ENCODE measurements at places on chromosomes 13 and 19.

DNA sequence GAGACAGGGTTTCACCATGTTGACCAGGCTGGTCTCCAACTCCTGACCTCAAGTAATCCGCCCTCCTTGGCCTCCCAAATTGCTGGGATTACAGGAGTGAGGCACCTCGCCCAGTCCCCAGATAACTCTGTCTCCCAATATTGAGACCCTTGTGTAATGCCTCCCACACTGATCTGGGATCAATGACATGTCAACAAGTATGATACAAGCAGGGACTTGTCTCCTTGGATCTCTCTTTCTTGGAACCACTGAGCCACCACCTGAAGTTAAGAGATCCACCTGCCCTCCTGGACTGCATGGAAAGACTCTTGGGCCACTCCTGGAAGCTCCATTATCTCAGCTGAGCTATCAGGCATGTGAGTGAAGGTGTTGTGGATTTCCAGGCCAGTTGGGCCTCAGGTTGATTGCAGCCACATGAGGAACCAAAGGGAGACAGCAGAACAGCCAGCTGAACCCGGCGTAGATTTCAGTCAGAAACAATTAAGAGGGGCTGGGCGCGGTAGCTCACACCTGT is 15.1 kb downstream of the NFKBID start:
- no peaks in the 10 kb centered on the region for H3K4me1 ChIP-seq
- DNase-seq: no peak
- no peaks in the 10 kb centered on the region for H3K27me3 ChIP-seq
- no peak overlapping the region for H3K4me3 ChIP-seq

GRCh38 chr13:49271264-49271663 is 23.5 kb downstream of the CDADC1 start:
- H3K4me3 ChIP-seq: no peak overlapping the region
- peaks cover 8% of the 10 kb centered on the region for H3K36me3 ChIP-seq
- no peaks in the 10 kb centered on the region for H3K27me3 ChIP-seq
- no peak overlapping the region for H3K27ac ChIP-seq
- H3K4me1 ChIP-seq: no peaks in the 10 kb centered on the region

- H3K36me3 ChIP-seq: no peaks in the 10 kb centered on the region
- H3K27ac ChIP-seq: no peak overlapping the region
- H3K4me1 ChIP-seq: no peaks in the 10 kb centered on the region
- no peaks in the 10 kb centered on the region for H3K27me3 ChIP-seq
Observed at GRCh38 chr13:74751739-74752138, 617.5 kb upstream of the KLF12 start.

- DNase-seq: no peak
- no peaks in the 10 kb centered on the region for H3K36me3 ChIP-seq
- no peak overlapping the region for H3K27ac ChIP-seq
- H3K4me3 ChIP-seq: no peak overlapping the region
- no peaks in the 10 kb centered on the region for H3K4me1 ChIP-seq
- peaks cover 43% of the 10 kb centered on the region for H3K27me3 ChIP-seq
Observed at GRCh38 chr19:55451163-55451964, 8.3 kb upstream of the SHISA7 start.

- H3K27me3 ChIP-seq: no peaks in the 10 kb centered on the region
- no peaks in the 10 kb centered on the region for H3K4me1 ChIP-seq
- no peak overlapping the region for H3K27ac ChIP-seq
- H3K36me3 ChIP-seq: no peaks in the 10 kb centered on the region
Observed at GRCh38 chr13:112012016-112012704, 54.8 kb upstream of the SOX1 start.

DNA sequence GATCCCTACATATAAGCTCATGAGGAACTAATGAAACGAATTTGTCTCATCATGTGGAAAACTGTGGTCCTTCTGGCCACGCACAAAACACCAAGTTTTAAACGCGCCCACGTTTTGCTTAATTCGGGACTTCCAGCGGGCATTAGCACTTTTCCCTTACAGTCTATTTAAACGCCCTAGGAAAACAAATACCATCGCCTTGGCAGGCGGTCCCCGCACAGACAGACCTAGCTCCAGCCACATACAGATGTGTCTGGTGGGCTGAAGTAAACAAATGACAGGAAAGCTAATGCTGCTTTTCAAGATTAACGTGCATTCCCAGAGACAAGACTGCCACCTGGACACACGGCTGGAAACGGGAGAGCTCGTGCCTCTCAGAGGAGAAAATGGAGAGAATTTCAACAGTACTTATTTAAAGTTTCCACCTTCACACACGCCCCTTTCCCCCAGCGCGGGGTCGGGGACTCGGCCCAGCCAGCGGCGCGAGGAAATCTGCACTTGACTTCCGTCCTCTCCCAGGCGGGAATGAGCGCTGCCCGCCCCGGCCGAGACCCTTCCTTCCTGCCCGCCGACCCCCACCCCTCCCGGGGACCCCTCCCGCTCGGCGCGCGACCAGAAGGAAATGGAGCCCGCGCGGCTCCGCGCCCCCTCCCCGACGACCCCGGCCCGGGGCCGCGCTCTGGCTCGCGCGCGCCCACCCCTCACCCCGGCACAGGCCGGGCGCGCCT is 931 bp downstream of the USP12 start:
- H3K27ac ChIP-seq: peak overlapping the region; percentile 84
- H3K4me1 ChIP-seq: peaks cover 38% of the 10 kb centered on the region
- no peaks in the 10 kb centered on the region for H3K27me3 ChIP-seq
- no peaks in the 10 kb centered on the region for H3K36me3 ChIP-seq

DNA sequence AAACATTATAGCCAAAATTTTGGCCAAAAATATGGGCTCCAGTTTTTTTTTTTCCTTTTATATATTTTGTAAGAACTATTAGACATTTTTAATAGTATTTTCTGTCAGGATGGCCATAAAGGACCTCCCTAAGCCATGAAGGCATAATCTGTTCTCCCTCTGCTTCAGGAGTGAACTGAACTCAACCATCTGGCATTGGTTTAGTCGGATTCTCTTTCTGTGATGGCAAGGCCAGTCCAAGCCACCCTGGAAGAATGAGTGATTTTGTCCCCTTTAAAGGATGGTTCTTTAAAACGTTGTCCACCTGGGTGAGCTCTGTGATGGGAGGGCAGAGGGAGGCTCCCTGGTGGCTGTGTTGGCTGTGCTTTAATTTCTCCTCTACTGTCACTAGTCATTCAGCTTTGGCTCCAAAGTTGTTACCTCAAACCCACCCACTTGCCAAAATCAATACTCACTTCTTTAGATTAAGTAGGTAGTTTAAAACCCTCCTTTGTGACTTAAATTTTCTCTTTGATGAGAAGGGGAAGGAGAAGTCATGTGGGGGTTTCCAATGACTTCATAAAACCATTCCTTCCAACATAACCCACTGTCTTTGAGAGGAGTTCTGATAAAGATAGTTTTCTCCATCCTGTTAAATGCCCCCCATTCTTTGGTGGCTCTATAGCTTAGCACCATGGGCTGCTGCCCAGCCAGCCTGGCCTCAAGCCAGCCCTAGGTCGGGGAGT is 4.4 kb downstream of the TNFRSF19 start:
- no peak overlapping the region for H3K27ac ChIP-seq
- H3K4me1 ChIP-seq: peaks cover 7% of the 10 kb centered on the region

DNA sequence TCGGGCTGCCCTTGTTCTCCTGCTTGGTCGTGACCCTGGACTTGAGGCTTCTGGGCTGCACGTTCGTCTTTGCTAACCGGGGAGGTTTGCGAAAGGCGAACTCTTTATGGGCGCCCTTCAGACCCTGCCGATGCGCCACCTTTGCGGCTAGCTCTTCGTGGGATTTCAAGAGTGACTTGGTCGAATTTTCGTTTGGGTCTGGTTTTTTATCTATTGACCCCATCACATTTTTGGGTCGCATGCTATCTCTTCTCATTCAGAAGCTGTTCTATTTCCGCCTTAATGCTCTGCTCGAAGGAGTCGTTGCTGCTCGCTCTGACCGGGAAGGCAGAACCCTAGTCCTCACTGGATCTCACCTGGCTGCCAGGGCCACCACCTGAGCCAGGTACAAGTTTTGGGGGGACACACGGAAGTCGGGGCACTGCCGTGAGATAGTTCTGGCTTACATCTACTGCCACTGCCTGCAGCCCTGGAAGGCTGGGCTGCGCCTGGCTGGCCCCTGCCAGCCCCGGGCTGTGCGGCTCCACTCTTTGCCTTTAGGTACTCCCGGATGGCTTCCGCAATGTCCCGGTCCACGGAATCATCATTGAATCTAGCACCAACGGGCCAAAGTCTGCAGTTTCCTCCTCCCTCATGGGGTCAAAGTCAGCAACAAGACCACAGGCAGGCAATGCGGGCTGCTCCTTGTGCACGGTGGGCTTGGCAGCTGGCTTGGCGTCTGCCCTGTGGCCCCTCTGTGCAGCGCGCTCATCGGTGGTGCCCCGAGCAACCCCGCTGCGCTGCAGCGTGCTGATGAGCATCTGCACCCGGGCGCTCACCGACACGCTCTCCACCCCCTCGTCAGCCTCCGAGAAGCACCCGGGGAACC is 16.2 kb downstream of the RB1 start:
- H3K4me3 ChIP-seq: no peak overlapping the region
- H3K36me3 ChIP-seq: peaks cover 12% of the 10 kb centered on the region
- no peaks in the 10 kb centered on the region for H3K4me1 ChIP-seq
- DNase-seq: no peak

- no peak overlapping the region for H3K4me3 ChIP-seq
- H3K36me3 ChIP-seq: no peaks in the 10 kb centered on the region
- H3K27me3 ChIP-seq: no peaks in the 10 kb centered on the region
- H3K27ac ChIP-seq: no peak overlapping the region
Observed at GRCh38 chr13:43044720-43045301, 21.4 kb downstream of the DNAJC15 start.

- peak overlapping the region; percentile 50 for H3K27ac ChIP-seq
- no peak for DNase-seq
- H3K36me3 ChIP-seq: no peaks in the 10 kb centered on the region
- H3K4me3 ChIP-seq: no peak overlapping the region
- no peaks in the 10 kb centered on the region for H3K27me3 ChIP-seq
- H3K4me1 ChIP-seq: peaks cover 23% of the 10 kb centered on the region
Observed at GRCh38 chr13:98839856-98840769, 87.6 kb upstream of the SLC15A1 start.

DNA sequence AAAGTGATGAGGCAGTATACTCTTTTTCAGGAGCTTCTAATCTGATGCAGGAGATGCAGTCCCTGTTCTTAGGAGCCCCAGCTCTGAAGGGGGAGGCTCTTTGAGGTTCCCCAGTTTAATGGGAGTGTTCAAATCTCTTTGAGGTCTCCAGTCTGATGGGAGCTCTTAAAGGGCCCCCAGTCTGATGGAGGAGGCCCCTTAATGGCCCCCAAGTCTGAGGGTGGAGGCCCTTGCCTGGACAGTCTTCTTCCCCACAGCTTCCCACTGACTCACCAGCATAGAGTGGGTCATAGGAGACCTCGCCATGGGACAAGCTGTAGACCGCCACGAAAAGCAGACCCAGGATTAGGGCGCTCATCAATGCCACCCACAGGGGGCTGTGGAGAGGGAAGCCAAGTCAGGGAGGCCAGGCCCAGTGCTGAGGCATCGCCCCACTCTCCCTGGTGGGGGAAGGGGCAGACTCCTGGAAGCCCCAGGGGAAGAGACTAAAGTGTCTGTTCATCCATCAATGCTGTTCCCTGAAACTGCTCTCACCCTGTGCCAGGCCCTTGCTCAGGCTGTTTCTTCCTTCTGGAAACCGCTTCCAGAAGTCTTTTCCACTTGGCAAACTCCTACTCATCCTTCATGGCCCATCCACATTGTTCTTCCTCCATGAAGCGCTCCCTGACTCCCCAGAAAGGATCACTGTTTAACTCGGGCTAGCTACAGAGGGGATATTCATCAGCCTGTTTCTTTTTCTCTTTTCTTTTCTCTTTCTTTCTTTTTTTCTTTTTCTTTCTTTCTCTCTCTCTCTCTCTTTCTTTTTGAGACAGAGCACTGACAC is 2.1 kb downstream of the TM6SF2 start:
- no peaks in the 10 kb centered on the region for H3K36me3 ChIP-seq
- H3K4me3 ChIP-seq: no peak overlapping the region
- no peak overlapping the region for H3K27ac ChIP-seq
- DNase-seq: peak; percentile 60
- peaks cover 4% of the 10 kb centered on the region for H3K27me3 ChIP-seq

- H3K27ac ChIP-seq: no peak overlapping the region
- no peaks in the 10 kb centered on the region for H3K27me3 ChIP-seq
- H3K4me3 ChIP-seq: no peak overlapping the region
- no peak for DNase-seq
- H3K36me3 ChIP-seq: no peaks in the 10 kb centered on the region
Observed at GRCh38 chr13:99227331-99227900, 26.8 kb downstream of the UBAC2 start.

GRCh38 chr13:108586826-108587225 is 42.6 kb upstream of the MYO16 start:
- DNase-seq: no peak
- no peak overlapping the region for H3K4me3 ChIP-seq
- no peak overlapping the region for H3K27ac ChIP-seq
- H3K4me1 ChIP-seq: no peaks in the 10 kb centered on the region
- H3K27me3 ChIP-seq: no peaks in the 10 kb centered on the region

Data from osteoblast (primary cell).